ENCODE measurements at places on chromosomes 4 and X. TPM values are rescaled to one million over a fixed set of nuclear protein-coding genes. Genes with fewer than 3 reads are reported as not detected.

The HSFX3 gene
- not detected for total RNA-seq

The GLRA3 gene
- total RNA-seq: 8.1 TPM

- no peak for DNase-seq
These were observed 11.7 kb downstream of the BBS12 start for GRCh38 chr4:122744229-122744628.

DNA sequence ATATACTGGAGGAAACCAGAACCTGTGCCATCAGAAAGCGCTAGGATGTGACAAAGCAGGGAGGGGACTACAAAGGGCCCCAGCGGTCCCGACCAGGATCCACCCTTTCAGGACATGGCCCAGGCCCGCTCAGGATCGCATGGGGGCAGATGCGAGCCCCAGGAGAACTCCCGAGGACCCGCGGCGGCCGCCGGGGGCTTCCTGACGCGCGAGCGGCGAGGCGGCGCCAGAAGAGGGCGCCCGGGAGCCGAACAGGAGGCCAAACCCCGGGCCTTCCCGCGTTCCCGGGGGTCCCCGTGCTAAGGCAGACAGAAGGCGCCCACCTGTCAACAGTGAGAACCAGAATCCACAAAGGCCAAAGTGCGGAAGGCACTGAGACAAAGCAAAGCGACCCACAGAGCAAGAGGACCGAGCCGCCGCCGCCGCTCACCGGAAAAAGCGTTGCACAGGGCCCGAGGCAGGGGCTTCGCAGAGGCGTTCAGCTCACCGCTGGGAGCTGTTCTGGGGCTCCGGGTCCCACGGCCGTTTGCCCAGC lies 7.3 kb upstream of the OPN1LW start:
- peak; percentile 34 for DNase-seq

GRCh38 chr4:43048570-43048969 lies 156.1 kb downstream of the GRXCR1 start:
- DNase-seq: no peak

- DNase-seq: no peak
These were observed 49.4 kb upstream of the CAMK2D start for GRCh38 chr4:113810906-113811305.

DNA sequence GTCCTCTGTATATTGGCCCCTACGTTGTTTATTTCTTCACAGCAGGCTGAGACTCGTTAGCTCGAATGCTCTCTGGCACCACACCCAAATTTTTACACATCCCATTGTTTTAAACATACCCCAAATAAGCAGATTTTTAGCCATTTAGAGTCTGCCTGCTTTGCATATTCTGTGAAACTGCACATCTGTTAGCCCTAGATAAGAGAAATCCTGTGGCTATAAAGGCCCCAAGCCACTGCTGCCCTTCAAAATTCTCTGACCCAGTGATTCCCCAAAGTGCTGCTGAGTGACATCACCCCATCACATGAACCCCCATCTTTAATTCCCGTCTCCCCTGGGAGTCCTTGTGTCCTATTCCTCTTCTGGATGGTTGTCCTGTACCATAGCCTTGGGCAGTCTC lies 20.8 kb downstream of the TEX13C start:
- no peak for DNase-seq

DNA sequence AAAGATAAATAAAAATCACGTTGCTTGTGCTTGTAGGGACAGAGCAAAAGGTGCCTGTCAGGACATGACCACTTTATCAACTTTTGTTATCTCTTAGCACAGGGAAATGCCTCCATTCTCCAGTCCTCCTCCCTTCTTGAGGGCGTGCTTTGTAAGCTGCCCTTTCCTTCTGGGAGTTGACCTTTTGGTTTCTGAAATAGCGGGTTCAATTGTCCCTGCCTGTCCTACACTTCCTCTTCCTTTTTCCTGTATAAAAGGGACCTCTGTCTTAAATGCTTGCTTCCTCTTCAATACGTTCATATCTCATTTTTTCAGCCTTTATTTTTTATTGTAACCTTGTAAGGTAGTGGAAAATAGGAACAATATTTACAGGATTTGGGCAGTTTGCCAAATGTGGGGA lies 153.5 kb downstream of the SH3BGRL start:
- no peak for DNase-seq

GRCh38 chrX:6383488-6383887 lies 151.4 kb downstream of the VCX3A start:
- no peak for DNase-seq

GRCh38 chr4:150315175-150315574 lies 236.9 kb downstream of the DCLK2 start:
- DNase-seq: no peak

Data from cerebellum (tissue), 4 donors.